ENCODE measurements at places on chromosomes 7 and 10.

DNA sequence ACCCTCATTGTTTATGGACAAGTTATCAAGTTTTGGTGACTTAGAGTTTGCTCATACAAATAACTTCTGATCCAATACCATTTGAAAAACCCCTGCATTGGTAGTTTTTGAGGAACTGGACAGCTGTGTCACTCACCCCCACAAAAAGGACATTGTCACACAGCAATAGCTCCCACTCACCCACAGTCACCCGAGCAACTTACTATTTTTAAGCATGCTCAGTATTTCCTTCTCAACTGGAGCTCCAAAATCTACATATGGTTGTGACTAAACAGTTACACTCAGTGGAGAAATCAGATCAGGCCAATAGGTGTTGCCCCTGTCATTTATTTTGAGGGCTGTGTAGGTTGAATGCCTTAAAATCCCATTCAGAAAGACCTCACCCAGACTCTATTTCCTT lies 165.2 kb upstream of the AUTS2 start:
- DNase-seq = no peak

GRCh38 chr7:154627646-154628290 lies 375.2 kb downstream of the PAXIP1 start:
- DNase-seq = no peak

DNA sequence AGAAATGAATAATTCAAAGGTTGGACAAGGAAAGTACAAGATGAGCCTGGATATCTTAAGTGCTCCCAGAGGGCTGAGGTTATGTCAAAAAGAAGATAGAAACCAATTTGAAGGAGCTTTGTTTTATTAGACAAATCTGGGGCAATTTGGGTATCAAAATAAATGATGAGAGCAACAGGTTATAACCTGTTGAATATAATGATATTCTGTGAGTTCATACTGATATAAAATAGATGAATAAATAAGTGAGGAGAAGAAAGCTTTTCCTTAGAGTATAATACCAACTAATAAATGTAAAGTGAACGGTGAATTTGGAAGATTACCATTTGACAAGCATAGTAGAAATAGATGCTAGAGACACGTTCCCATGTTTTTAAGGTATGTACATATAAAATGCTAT lies 544.2 kb upstream of the ANKRD30A start:
- DNase-seq = no peak

- no peak for DNase-seq
Measured at GRCh38 chr7:19663816-19664462, 44.9 kb downstream of the POLR1F start.

DNA sequence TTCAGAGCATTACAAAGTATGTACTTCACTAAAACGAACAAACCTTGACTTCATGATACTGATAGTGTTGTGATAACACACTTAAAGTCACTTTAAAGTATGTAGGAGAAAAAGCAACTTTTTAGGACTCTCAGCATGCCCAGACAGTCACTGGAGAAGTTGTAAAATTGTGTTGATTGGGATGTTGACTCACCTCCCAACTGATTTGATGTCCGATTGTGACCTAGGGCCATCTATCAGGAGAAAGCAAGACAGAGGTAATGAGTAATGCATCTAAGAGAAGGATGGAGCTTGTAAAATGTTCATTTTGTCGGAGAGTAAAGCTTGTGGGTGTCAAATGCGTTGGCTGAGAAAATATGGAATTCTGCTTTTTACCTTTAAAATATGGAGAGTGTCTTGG lies 135.4 kb upstream of the SEMA3D start:
- no peak for DNase-seq
